ENCODE measurements at places on chromosomes 6 and 20.

DNA sequence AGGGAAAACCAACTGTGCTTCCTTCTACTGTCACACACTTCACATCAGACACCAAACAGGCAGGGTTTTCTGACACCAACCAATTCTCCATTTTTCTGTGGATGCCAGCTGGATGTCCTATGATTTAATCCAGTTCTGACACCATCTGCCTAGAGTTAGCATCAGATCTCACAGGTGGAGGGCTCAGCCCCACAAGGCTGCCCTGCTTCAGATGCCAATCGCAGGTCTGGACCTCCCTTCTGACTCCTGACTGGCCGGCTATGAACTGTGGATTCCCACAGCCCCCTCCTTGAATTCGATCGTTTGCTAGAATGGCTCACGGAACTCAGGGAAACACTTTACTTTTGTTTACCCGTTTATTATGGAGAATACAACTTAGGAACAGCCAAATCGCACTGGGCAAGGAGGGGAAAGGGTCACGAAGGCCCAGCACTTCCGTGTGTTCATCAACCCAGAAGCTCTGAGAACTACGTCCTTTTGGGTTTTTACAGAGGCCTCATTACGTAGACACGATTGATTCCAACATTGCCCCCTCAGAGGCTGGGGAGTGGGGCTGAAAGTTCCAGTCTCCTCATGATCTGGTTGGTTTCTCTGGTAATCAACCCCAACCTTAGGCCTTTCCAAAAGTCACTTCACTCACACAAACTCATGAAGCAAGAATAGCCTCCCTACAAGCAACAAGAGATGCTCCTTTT, 25.4 kb upstream of the MAS1 start:
- no peak for DNase-seq

- DNase-seq: no peak
Observed at GRCh38 chr6:13754644-13755043, 43.0 kb upstream of the RANBP9 start.

- DNase-seq: peak; percentile 57
Observed at GRCh38 chr6:24431045-24431451, 28.3 kb downstream of the MRS2 start.

- no peak for DNase-seq
Observed at GRCh38 chr20:16317445-16318362, 255.5 kb downstream of the KIF16B start.

DNA sequence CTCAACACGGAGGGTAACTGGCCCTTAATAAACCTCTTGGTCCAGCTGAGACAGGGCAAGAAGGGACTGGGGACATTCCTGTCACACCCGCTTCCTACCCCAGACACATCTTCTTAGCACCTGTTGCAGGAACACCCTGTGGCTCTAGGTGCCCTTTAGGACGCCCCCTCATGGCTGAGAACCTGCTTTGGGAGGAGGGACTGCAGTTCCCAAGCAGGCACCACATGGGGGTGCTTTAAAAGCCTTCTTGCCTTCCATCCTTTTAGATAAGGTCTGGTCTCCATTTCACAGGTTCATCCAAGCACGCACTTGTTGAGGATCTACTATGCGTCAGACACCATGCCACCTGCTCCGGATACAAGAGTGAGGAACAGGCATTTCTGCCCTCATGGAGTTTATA, 26.6 kb downstream of the NSFL1C start:
- DNase-seq: peak; percentile 23

GRCh38 chr6:113855500-113856374, 1.4 kb upstream of the MARCKS start:
- peak; percentile 52 for DNase-seq

DNA sequence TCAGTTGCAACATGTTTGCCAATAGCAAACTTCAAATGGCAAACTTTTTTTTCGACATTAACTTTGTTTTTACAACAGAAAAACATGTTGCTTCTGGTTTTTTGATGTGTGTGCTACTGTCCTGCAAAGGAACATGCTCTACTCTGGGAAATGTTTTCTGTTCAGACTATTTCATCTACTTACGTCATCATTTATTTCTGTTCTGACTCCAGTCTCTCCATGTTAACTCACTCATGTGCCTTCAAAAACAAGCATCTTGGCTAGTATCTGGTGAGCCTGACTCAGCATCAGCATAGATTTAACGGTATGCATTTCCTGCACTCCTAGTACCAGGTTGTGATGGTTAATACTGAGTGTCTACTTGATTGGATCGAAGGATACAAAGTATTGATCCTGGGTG, 36.1 kb upstream of the MAP7 start:
- DNase-seq: peak; percentile 27

- DNase-seq: no peak
Observed at GRCh38 chr6:111989743-111990142, 64.2 kb upstream of the CCN6 start.

DNA sequence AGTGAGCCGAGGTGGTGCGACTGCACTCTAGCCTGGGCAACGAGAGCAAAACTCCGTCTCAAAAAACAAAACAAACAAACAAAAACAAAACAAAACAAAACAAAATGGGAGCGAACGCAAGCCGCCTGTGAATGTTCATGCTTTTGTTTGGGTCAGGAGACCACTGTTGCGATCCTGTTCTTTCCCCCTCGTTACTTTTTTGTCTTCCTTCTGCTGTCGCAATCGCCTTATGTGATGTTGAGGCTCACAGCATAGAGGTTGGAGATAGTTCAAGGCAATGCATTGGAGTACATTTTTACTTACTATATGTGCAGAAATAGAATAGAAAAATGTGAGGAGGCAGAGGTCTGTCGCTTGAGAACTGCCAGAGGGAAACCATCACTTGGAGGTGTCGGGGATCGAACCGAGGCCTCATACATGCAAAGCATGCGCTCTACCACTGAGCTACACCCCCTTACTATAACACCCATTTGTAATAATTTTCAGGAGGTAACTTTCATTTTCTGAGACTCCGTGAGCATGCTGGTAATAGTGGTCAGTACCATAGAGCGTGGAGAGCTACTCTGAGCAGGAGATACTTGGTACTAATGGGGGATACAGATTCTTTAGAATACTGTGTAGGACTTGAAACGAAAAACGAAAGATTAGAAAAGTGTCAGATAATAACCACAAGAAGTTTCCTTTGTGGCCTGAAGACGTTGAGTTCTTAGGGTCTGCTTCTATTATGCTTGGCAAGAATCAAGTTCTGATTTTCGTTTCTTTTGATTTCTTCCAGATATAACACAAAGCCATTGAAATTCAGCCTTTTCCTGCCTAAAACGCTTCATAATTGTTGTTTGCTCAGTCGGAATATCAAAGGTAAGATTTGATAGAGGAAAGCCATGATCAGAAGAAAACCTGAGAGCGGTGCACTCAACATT, 121.1 kb downstream of the TRIM27 start:
- peak; percentile 53 for DNase-seq

All from ACHN (cell line).